ENCODE measurements at places on chromosomes 2 and 18.

GRCh38 chr2:198004173-198004572 is 199.8 kb downstream of the PLCL1 start:
- no peak for DNase-seq

DNA sequence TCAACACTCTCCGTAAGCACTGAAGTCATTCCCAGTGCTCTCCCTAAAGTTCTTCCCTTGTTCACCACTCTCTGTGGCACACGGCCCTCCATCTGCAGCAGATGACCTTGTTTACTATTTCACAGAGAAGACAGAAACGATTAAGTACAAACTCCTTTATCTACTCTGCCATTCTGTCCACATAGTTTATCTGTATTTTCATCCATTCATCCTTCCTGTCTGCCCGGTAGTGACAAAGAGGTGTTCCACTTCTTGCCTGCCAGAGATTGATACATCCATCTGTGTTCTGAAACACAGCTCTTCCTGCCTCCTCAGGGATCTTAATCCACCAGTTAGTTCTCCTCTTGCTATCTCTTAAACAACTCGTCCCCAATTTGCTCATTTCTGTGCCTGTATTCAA is 77.9 kb upstream of the CD226 start:
- DNase-seq, result no peak

DNA sequence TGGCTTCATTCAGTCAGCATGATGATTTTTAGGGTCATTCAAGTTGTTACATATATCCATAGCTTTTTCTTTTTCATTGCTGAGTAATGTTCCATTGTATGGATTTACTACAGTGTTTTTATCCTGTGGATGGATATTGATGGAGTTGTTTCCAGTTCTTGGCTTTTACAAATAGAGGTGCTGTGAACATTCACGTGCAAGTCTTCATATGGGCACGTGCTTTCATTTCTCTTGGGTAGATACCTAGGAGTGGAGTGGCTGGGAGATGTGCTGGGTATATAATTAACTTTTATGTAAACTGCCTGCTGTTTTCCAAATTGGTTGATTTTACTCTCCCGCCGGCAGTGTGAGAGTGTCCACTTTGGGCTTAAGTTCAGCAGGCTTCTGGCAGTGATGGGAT is 16.5 kb downstream of the AGAP1 start:
- no peak for DNase-seq

GRCh38 chr2:58853420-58853819 is 612.3 kb upstream of the FANCL start:
- no peak for DNase-seq

GRCh38 chr2:40367652-40368051 is 84.2 kb downstream of the SLC8A1 start:
- no peak for DNase-seq

GRCh38 chr2:134307334-134307733 is 53.5 kb downstream of the MGAT5 start:
- no peak for DNase-seq
